Stimulated activated CD8-positive, alpha-beta memory T cell treated with anti-CD3 and anti-CD28 coated beads, Interleukin-4, amount 100 ng/mL, for 4 hours (primary cell): ENCODE measurements at places on chromosomes 3 and 15.

DNA sequence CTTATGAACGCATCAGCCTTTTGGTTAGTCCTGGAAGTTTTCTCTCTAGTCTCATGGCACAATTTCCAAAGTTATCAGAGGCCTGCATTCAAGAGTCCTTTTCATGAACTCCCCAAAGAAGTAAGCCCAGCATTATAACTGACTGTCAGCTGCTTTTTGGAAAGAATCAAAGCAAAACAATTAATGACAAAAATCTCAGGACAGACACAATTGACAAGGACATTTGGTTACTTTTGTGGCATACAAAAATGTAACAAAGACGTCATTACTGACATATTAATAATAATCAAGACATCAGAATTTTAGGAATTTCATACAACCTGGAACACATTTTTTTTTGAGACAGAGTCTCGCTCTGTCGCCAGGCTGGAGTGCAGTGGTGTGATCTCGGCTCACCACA is 21.2 kb downstream of the KATNBL1 start:
- DNase-seq, result no peak

GRCh38 chr15:73694419-73694818 is 10.2 kb downstream of the CD276 start:
- no peak for DNase-seq

- DNase-seq, result no peak
These were observed 59.0 kb downstream of the LEO1 start for GRCh38 chr15:51912528-51912927.

- DNase-seq, result peak; percentile 38
These were observed 36.3 kb downstream of the CHST14 start for GRCh38 chr15:40506964-40507571.

DNA sequence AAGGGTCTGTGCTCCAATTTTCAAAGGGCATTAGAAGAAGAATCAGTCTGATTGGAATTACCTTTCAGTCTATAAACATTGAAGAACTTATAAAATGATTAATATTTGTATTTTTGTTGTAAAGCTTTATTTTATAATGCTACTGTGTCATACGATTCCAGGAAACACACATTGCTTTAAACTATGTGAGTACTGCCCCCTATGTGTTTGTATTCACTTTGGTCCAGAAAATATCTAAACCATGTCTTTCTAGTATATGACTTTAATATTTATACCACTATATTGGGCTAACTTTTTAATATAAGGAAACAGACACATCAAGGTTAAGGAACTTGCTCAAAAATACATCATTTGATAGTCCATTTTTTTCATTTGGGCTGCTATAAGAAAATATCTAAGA is 3.2 kb upstream of the RIOX2 start:
- no peak for DNase-seq

- no peak for DNase-seq
These were observed 16.0 kb downstream of the UBE2E2 start for GRCh38 chr3:23219117-23219516.
